Bone marrow (tissue), 2 donors: ENCODE measurements at places on chromosomes 11 and 22.
A peak's percentile ranks its signal among the peaks of the same experiment; 100 is the strongest.

DNA sequence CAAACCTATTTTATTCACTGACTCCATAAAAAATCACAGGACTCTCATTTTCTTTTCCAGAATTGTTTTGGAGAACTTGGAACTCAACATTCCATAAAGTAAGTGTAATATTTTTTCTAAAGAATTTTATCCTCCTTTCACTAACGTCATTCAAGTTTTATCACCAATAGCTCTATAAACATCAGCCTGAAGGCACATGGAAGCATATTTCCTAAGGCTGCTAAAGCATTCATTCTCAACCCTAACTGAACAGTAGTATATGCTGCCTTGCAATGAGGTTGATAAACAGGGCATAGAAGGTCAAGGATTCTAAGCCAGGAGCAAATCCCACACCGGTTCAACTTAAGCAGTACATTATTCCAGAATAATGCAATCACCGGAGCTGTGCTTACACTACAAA lies 273.9 kb downstream of the RAB38 start:
- DNase-seq = no peak

- no peak for DNase-seq
Observed at GRCh38 chr22:46916886-46917770, 154.7 kb downstream of the TBC1D22A start.

GRCh38 chr11:4539603-4540219 lies 5.3 kb upstream of the OR52M1 start:
- DNase-seq = peak; percentile 5

DNA sequence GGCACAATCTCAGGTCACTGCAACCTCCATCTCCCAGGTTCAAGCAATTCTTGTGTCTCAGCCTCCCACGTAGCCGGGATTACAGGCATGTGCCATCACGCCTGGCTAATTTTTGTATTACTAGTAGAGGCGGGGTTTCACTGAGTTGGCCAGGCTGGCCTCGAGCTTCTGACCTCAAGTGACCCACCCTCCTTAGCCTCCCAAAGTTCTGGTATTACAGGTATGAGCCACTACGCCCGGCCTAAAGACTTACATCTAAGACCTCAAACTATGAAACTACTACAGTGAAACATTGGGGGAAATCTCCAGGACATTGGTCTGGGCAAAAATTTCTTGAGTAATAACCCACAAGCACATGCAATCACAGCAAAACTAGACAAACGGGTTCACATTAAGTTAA lies 13.8 kb upstream of the FAM181B start:
- no peak for DNase-seq
